ENCODE measurements at places on chromosomes 5 and 9. TPM values are rescaled to one million over a fixed set of nuclear protein-coding genes. Genes with fewer than 3 reads are reported as not detected.

PLPP7 gene
- 45.7 TPM for polyA plus RNA-seq

GRK6 gene
- polyA plus RNA-seq, result 16.5 TPM

DNM1 gene
- 53.3 TPM for polyA plus RNA-seq

KLF4 gene
- 20.4 TPM for polyA plus RNA-seq

BARHL1 gene
- not detected for polyA plus RNA-seq

MEIKIN gene
- not detected for polyA plus RNA-seq

PRDM9 gene
- polyA plus RNA-seq, result not detected

UBE2QL1 gene
- polyA plus RNA-seq, result 3.1 TPM

SMIM33 gene
- not detected for polyA plus RNA-seq

ITGA2 gene
- 7.2 TPM for polyA plus RNA-seq

MPDZ gene
- polyA plus RNA-seq, result 42.9 TPM

CCIN gene
- polyA plus RNA-seq, result 0.58 TPM

ZNF879 gene
- 4.0 TPM for polyA plus RNA-seq

ATP10B gene
- polyA plus RNA-seq, result 0.35 TPM

GRCh38 chr9:23492126-23493002 is 333.7 kb downstream of the ELAVL2 start:
- DNase-seq, result no peak

- DNase-seq, result no peak
These were observed 46.9 kb downstream of the MAP1B start for GRCh38 chr5:72154076-72154756.

- DNase-seq, result no peak
These were observed 850.5 kb upstream of the SEMA6A start for GRCh38 chr5:117425163-117425562.

GRCh38 chr9:112838342-112838741 is 52.3 kb downstream of the SLC46A2 start:
- DNase-seq, result no peak

DNA sequence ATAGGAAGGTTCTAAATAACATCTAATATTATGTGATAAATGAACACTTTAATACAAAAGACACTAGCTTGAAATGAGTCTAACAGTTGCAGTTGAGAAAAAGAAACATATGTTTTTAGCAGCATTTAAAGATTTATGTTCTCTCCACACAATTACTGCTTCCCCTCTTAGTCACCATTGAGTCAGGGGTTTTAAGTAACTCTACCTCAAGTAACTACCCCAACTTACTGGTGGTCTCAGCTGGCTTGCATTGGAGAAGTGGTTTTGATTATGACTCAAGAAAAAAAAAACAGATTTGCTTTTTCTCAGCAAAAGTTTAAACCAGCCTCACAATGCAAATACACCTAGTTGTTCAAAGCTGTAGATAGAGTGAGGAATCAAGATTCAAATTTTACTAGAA is 1216.5 kb upstream of the CDH9 start:
- no peak for DNase-seq

DNA sequence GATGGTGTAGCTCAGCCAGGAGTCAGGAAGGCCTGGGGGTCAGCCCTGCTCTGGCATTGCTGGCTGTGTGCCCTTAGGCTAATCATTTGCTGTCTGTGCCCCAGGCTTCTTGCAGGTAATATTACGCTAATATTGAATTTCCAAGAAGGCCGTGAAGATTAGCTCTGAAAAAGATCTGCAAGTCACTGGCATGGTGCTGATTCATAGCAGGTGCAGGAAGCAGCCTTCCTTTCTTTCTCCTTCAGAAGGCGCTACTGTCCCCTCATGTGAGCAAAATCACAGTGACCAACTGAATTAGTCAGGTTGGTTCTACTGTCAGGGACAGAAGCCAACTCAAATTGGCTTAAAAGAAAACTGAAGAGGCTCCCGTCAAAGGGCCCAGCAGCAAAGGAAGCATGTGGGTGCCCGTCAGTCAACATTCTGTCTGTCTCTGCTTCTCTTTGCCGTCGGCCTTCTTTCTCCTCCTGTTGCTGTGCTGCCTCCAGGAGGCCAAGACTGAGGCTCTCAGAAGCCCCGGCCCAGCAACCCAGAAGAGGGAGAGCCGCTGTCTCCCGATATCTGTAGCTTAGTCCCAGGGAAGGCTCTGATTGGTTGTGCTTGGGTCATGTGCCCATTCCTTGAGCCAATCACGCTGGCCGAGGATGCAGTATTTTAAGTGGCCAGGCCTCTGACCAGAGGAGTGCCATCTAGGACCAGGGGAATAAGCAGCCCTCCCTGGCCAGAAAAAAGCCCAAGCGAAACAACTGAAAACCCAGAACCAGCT is 67.8 kb upstream of the NEURL1B start:
- DNase-seq, result no peak

- no peak for DNase-seq
These were observed 371.6 kb downstream of the PIK3R1 start for GRCh38 chr5:68587171-68587570.

DNA sequence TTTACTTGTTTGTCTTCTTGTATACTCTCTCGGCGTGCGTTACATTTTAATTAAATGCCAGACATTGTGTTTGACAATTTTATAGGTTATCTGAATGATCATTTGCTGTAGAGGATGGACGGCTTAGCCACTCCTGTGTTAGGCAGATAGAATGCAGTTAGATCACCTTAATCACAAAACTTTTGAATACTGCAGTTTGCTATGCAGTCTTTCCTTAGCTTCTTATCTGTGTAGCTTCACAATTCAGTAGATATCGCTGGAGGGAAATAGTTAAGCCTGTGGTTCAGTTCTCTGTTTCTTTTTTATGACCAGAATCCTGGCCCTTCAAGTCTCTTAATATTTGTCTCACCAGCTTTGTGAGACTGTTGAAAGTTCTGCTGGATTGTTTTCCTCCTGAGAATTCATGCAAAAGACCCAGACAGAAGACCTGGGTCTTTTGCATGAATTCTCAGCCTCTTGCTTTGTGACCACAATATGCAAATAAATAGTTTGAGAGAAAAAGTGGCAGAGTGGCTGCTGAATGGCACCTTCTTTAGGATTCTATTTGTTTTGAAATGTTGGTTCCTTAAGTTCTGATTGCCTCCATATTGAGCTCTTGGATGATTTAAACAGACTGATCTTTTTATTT is 40.2 kb downstream of the RASA1 start:
- DNase-seq, result no peak

DNA sequence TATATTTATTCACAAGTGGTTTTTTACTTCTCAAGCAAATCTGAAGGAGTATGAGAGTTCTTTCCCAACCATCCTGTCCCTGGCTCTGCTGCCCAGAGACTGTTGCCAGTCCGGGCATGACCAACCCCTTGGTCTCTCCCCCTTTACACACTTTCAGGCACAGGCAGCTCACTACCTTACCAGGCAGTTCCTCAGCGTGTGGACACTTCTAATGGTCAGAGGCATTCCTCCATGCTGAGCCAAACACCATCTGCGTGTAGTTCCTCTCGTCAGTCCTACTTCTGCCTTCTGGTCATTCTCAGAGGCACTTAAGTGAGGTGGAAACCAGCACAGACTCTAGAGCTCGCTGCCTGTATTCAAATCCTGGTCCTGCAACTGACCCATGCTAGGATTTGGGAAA is 56.1 kb downstream of the TSTD2 start:
- no peak for DNase-seq

GRCh38 chr5:116038817-116039216 is 6.5 kb downstream of the ARL14EPL start:
- no peak for DNase-seq

- DNase-seq, result no peak
These were observed 87.9 kb upstream of the FSD1L start for GRCh38 chr9:105359892-105360291.

GRCh38 chr5:142826741-142827492 is 56.7 kb downstream of the ARHGAP26 start:
- DNase-seq, result no peak

- no peak for DNase-seq
These were observed 114.4 kb downstream of the GCNT1 start for GRCh38 chr9:76573408-76573807.

DNA sequence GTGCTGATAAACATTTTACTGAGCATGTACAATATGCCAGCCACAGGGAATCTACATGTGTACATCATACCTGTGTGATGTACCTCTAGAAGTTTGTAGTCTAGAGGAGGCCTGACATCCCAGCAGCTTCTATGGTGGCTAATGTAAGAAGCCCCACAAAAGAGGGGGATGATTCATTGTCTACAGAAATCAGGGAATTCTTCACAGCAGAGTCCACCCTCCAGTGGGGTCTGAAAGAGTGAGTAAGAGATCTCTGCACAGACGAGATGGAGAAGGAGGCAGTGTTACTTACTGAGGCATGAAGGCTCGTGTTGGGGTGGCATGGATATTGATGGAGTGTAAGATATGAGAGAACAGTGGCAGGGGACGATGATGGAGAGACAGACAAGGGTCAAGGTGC is 103.0 kb downstream of the NTRK2 start:
- DNase-seq, result no peak

- no peak for DNase-seq
These were observed 16.4 kb downstream of the SLC12A2 start for GRCh38 chr5:128099944-128100343.

- no peak for DNase-seq
These were observed 8.6 kb downstream of the DMRTA1 start for GRCh38 chr9:22455181-22455580.

DNA sequence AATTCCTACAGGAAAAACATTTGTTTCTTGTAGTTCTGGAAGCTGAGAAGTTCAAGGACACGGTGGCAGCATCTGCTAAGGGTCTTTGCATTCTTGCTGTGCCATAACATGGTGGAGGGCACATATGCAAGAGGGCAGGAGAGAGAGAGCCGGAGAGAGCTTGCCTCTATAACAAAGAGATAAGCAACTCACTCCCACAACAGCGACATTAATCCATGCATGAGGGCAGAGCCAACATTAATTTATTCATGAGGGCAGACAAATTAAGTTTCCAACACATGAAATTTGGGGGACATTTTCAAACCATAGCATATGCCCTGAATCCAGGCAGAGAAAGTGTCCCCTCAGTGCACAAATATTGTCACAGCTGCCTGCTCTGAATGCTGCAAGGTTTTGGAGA is 4.4 kb upstream of the GTF3C5 start:
- DNase-seq, result no peak

DNA sequence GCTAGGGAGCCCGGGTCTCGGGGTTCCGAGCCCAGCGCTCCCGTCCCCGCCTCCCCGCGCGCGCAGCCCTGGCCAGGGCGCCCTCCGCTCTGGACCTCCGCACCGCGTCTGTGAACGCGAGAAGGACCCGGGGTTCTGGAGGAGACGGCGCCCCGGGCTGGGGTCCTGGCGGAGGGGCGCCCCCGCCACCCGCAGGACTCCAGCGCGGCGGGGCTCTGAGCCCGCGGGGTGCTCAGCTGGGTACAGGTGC is 431 bp downstream of the TMOD1 start:
- DNase-seq, result no peak

DNA sequence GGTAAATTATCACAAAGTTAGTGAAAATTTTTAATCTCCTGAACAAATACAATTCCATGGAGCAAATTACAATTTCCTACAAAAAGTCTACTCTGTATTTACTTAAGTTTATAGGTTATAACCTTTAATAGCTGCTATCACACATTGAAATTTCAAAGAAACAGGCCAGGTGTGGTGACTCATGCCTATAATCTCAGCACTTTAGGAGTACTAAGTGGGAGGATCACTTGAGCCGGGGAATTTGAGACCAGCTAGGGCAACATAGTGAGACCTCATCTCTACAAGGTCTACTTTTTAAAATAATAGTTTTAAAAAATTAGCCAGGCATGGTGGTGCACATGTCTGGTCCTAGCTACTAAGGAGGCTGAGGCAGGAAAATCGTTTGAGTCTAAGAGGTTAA is 50.3 kb downstream of the HINT1 start:
- DNase-seq, result no peak

DNA sequence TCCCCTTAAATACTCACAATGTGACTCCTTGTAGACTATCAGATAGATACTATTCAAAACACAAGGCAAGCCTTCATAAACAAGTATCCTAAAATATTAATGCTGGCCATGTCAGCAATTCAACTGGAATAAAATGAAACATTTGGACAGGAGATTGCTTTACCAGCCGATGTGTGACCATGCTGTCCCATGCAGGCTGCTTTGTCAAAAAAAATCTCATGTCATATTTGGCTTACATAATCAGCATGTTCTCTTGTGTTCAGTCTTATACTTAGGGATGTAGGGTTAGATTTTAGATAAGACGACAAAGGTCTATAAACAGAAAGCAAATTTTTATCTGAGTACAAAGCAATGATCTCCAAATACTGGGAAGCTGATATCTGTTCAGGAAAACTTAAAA is 108.5 kb downstream of the NR6A1 start:
- DNase-seq, result no peak

- no peak for DNase-seq
These were observed 16.0 kb downstream of the ANKRD33B start for GRCh38 chr5:10579536-10580521.

DNA sequence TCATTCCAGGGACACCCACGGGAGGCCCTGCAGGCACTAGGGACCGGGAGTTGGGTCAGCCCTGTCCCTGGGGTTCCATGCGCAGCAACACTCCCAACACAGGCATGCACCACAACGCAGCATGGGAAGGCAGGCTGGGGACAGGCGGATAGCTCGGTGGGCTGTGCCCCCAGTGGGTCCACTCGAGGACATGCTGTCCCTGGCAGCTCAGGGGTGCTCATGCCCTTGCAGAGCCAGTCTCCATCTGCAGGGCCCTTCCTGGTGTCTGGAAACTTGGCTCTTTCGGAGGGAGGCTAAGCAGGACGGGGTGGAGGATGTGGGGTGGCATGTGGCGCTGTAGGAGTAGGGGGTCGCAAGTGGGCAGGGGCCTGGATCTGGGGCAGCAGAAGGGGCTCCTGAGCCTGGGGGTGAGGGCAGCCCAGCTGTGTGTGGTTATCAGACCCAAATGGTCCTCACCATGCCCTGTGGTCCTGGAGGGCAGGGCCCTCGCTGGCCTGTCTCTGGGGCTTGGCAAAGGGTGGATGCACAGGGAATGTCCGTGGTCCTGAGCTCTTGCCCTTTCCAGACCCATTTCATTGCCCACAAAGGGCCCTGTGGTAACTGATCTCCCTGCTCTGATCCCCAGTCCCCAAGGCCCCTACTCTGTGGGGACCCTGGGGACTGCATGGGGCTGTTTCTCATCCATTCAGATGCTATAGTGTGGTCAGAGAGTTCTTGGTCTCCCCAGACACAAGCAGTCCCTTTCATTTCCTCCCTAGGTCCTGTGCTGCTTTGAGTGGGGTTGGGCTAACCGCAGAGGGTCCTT is 90.3 kb upstream of the PHYKPL start:
- DNase-seq, result no peak

- DNase-seq, result no peak
These were observed 24.3 kb downstream of the CD14 start for GRCh38 chr5:140608722-140609121.

- DNase-seq, result no peak
These were observed 310.8 kb downstream of the CDH12 start for GRCh38 chr5:22542340-22542739.

- no peak for DNase-seq
These were observed 127.0 kb downstream of the GNA14 start for GRCh38 chr9:77521091-77521490.

GRCh38 chr5:53211799-53212198 is 102.2 kb upstream of the MOCS2 start:
- DNase-seq, result no peak

GRCh38 chr5:8897316-8897715 is 648.6 kb downstream of the SEMA5A start:
- no peak for DNase-seq

Measured in forelimb muscle (tissue), 1 donor.